SJSA1 (cell line): ENCODE measurements at places on chromosomes 4 and X. TPM values are rescaled to one million over a fixed set of nuclear protein-coding genes. Genes with fewer than 3 reads are reported as not detected.

DNA sequence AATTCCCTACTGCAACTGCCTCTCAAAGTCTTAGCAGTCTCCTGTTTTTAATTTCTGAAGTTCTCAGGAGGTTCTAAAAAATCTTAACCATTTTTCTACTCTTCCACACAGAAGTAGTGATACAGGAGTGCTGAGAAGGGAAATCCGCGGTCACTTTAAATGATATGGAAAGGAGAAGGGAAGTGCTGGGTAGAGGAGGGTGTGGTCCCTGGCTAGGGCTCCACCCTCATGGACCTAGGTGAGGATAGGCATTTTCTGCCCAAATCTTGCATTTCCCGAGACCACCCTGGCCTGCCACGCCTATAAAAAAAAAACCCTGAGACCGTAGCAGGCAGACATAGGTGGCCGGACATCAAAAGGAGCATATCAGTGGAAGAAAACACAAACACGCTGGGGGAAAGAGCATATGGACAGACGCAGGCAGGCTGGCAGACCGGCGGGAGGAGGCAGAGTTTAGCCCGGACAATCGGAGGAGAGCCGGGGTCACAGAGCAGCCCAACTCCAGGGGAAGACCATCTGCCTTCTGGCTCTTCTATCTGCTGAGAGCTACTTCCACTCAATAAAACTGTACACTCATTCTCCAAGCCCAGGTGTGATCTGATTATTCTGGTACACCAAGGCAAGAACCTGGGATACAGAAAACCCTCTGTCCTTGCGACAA is 85.7 kb downstream of the POU3F4 start:
- no peak for DNase-seq

DNA sequence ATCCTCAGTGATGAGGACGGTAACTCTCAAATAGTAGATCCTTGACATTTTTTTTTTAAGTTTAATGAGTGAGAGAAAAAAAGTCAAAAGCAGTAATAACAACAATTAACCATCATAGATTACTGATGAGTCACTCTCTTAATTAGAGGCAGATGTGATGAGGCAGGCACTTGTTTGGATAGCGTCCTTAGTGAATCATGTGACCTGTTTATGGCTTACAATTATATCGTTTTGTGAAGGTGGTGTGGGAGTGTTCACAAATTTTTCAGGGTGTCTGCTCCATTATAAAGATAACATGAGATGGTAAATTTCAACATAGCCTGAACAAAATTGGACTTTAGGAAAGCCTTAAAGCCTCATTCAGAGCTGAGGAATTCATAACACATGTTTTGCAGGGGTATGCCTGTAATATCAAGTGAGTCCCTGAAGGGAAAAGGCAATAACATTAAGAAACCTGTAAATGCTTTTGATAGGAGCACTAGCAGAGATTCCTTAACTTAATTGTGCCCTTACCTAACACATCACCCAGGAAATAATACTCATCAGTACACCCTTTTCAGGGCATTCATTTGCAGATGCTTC is 51.9 kb upstream of the XIAP start:
- no peak for DNase-seq

GRCh38 chrX:76184891-76185290 is 12.0 kb downstream of the PBDC1 start:
- no peak for DNase-seq

DNA sequence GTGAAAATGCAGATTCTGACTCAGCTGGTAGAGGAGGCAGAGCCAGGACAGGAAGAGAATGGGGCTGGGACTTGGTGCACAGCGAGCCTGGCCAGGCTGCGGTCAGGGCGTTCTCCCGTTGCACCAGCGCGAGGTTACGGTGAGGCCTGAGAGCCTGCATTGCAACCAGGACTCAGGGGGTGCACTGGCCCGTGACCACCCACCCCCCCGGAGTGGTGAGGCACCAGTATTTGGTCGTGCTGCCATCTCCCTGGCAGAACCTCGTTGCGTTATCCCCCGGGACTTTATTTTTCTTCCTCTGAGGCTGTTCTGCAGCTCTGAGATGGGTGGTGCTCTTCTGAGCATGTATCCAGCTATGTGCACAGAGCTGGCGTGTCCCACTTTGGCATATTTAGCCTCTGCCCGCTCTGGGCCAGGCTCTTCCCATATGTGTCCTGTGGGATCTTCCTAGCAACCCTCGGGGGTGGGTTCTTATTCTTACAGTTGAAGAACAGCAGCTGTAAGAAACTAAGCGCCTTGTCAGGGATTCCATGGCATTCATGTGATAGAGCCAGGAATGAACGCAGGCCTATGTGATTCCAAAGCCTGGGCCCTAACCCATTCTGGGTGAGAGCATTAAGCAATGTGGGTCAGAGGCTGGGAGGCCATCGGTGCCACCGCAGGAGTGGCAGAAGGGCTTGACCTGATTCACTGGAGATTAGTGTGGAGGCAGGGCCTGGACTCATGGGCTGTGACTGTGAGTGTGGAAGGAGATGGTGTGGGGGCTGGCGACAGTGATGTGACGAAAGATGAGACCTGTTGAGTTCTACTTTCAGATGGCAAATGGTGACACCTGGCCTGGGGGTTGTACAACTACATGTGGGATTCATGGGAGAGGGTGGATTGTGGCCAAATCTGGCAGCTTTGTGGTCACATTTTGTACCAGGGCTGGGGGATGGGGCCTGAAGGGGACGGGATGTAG is 3.1 kb downstream of the TADA2B start:
- DNase-seq, result no peak

DNA sequence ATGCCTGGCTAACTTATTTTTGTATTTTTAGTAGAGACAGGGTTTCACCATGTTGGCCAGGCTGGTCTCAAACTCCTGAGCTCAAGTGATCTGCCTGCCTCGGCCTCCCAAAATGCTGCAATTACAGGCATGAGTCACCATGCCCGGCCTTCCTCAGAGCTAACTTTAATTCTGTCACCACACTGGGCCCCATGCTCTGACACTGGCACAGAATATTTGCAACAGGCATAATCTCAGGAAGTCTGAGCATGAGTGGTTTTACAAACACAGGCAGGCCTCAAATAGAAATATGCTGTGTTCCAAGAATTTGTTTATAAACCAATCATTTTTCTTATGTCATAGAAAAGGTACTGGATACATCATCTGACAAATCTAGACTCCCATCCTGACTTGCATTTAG is 32.7 kb upstream of the FAM9C start:
- DNase-seq, result peak; percentile 36

- no peak for DNase-seq
These were observed 153.3 kb downstream of the TMEM164 start for GRCh38 chrX:110156167-110156754.

DNA sequence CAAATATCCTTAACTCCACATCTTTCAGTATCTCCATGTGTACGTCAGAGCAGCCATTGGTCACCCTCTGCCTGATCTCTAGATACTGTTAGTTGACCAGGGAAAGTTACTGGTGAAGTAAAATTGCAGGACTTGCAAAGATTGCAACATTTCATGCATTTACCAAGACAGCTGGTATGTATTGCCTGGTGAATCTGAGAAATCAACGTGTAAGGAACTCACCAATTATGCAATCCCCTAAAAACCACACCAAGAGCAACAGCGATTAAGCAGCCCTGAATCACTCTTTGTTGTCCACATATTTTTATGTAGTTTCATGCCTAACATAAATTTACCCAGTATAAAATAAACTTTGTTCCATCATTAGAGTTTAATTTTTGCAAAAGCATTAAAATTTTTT is 271.2 kb downstream of the NLGN4X start:
- DNase-seq, result no peak

Gene IGSF1
- total RNA-seq, result not detected in 2 replicates
